ENCODE measurements at places on chromosomes 4 and X.
A peak's percentile ranks its signal among the peaks of the same experiment; 100 is the strongest.

DNA sequence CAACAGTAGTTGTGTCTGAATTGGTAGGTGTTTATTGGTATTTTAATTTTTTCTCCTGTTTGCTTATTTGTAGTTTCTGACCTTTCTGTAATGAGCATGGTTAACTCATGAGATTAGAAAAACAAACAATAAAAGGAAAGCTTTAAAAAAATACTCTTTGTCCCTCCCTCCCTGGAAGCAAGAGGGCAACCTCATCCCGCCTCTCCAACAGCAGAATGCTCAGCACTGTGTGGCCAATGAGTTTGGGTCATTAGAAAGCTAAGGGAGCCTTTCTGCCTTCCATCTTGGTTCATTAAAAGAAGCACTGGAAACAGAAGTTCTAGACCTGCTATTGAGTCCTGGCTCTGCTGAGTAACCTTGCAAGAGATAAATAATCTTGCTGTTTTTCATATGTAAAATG lies 33.9 kb downstream of the TRPC5 start:
- no peak for DNase-seq

- DNase-seq, result no peak
Observed at GRCh38 chrX:112819813-112820212, 20.8 kb downstream of the AMOT start.

GRCh38 chr4:25575611-25576010 lies 80.0 kb upstream of the SLC34A2 start:
- no peak for DNase-seq

GRCh38 chrX:437661-438390 lies 51.1 kb upstream of the PPP2R3B start:
- DNase-seq, result no peak

DNA sequence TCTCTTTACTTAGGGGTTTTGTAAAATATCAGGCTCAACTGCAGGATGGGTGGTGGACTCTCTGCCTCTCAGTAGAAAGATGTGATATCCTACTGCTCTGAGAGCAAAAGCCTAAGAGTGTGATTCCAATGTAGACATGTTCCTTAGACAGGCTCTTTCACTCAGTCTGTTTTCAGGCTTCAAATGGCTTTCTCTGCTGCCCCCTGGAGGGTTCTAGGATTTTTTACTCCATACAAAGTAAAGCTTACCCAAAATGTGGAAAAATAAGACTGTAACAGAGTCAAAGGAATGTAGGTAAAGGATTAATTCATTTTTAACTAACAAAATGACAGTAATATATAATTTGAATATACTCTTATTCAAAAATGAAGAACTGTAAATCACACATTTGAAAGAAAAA lies 32.1 kb downstream of the ZGRF1 start:
- peak; percentile 24 for DNase-seq

- no peak for DNase-seq
Observed at GRCh38 chrX:25810202-25810601, 327.9 kb upstream of the MAGEB18 start.

DNA sequence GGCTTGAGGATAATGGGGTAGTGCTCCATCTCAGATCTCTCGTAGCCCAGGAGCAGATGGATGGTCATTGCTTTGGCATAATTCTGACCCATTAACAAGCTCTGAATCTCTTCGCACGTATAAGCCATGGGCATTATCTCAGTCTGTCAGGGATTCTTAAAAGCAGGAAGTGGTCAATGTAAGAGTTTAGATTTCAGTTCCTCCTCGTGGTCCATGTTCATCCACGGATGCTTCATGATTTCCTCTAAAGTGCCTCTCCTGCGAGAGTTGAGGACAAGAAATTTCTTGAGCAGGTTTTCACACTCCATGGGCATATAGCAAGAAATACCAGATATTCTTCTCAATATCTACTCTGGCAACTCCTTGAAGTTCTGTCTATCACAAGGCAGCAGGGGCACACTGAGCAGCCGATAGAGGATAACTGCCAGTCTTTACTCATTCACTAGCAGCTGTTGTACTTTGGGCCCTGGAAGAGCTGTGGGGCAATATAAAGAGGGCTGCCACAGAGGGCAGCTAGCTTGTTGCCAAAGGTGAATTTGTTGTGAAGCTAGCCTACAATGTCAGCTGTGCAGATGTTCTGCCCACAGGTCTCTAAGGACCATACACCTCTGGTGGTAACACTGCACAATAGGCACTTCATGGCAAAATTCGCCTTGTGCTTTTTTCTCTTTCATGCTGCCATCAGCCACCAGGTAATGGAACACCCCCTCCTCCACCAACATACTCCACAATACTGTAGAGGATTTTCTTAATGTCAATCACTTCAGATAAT lies 52.0 kb upstream of the WDR17 start:
- DNase-seq, result no peak

DNA sequence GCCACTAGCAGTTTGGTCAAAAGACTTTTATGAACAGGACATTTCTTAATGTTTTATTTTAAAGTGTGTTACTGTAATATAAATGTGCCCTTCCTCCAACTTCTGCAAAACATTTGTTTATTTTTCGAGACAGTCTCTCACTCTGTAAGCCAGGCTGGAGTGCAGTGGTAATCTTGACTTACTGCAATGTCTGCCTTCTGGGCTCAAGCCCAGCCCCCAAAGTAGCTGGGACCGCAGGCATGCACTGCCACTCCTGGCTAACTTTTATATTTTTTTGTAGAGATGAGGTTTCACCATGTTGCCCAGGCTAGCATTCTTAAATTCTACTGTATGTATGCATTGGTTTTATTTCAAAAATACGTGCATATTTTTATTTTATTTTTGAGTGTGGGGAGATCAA lies 1201.9 kb downstream of the STIM2 start:
- DNase-seq, result no peak

All from NCI-H1105 treated with DMSO at 0.1 percent for 48 hours (cell line).